COLO829 (cell line): ENCODE measurements at places on chromosomes 2 and 18.

- no peak for DNase-seq
Measured at GRCh38 chr2:31983762-31984467, 26.9 kb downstream of the MEMO1 start.

DNA sequence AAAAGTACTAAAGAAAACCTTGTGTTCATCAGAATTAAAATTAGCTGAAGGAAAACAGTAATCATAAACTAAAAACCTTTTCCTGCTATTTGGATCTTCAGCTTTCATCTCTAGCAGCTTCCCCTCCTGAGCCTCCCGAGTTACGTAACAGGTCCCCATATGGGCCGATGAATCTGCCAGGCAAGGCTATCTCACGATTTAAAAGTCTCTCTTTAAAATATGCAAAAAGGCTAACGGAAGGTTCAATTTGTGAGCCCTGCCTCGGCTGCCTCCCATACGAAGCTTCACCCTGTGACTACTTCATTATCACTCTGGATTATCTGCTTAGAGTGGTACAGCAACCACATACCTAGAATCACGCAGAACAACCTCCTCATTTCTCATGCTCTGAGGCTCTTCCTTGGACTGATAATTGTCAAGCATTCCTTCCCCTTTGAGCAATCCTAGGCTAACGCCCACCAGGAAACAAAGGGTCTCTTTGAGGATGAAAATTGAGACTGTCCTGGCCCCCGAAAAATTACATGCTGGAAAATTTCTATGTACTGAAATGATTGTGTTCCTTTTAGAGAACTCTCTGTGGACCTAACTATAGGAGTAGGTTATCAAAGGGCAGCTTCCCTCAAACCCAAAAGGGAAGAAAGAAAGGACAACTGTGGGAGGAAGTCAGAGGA lies 147.4 kb downstream of the ZEB2 start:
- peak; percentile 72 for DNase-seq

- no peak for DNase-seq
Measured at GRCh38 chr2:215505044-215505786, 69.3 kb upstream of the FN1 start.

DNA sequence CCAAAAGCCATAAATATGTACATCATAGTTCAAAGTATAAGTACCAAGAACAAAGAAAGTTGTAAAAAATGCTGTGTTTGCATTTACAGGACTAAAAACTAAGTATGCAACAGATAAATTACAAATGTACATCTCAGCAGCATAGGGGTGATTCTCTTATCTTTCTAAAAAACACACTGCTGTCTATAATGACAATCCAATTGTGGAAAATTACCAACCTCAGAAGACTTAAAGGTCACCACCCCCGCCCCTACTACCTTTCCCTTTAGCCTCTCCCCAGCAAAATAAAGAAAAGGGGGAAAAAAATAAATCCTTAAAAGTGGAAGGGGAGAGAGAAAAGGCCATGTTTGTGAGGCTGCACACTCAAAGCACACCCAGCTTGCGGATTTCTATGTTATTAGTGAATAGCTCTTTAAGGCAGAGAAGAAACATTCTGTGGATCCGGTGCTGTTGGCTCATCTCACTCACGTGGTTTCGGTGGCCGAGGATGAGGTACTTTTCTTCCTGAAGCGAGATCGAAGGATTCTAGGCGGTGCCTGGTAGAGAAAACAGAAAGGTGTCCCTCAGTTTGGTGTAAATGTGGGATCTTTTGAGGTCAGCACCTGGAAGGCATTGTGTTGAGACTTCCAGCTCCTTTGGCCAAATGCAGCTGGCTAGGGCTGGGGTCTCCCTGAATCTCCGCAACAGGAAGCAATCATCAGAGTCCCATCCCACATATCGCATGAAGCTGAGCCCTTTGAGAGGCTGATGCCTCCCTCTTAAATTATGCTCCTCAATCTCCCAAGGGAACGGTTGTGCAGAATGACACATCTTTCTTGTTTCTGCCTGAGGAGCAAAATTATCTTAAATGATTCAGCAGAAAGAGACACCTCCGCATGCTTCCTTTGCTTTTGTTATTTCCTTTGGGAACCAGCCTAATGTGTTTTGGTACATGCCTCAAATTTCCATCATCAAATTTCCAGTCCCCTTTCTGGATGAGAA lies 17.6 kb downstream of the MRPL35 start:
- peak; percentile 20 for DNase-seq

GRCh38 chr2:30465171-30465545 lies 18.1 kb downstream of the LCLAT1 start:
- DNase-seq = no peak

DNA sequence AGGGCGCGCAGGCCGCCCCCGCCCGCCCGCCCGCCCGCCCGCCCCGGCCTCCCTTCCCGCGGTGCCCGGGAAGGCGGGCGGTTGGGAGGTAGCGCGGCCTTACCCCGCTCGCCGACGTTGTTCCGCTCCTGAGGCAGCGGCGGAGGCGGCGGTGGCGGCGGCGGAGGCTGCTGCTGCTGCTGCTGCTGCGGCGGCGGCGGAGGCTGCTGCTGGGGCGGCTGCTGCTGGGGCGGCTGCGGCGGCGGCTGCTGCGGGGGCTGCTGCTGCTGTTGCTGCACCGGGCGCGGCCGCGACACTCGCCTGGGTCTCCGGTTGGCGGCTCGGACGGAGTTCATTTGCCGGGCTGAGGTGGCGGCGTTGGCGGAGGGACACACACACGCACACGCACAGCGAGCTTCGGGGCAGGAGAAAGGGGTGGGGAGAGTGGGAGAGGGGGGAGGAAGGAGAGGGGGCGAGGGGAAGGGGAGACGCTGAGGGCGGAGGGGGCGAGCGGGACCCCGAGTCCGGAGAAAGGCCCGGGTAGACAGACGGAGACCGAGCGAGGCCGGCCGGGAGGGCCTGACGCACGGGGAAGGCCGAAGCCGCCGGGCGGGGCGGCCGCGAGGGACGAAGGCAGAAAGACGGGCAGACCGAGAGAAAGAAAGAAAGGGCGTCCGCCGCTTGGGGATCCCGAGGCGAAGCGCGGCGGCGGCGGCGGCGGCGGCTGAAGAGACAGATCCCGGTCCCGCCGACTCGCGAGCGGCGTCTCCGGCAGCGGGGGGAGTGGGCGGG lies 727 bp downstream of the FBXO11 start:
- no peak for DNase-seq

GRCh38 chr2:191100216-191100615 lies 50.6 kb downstream of the STAT4 start:
- DNase-seq = no peak

GRCh38 chr2:112277596-112278220 lies 2.3 kb downstream of the ZC3H6 start:
- no peak for DNase-seq

DNA sequence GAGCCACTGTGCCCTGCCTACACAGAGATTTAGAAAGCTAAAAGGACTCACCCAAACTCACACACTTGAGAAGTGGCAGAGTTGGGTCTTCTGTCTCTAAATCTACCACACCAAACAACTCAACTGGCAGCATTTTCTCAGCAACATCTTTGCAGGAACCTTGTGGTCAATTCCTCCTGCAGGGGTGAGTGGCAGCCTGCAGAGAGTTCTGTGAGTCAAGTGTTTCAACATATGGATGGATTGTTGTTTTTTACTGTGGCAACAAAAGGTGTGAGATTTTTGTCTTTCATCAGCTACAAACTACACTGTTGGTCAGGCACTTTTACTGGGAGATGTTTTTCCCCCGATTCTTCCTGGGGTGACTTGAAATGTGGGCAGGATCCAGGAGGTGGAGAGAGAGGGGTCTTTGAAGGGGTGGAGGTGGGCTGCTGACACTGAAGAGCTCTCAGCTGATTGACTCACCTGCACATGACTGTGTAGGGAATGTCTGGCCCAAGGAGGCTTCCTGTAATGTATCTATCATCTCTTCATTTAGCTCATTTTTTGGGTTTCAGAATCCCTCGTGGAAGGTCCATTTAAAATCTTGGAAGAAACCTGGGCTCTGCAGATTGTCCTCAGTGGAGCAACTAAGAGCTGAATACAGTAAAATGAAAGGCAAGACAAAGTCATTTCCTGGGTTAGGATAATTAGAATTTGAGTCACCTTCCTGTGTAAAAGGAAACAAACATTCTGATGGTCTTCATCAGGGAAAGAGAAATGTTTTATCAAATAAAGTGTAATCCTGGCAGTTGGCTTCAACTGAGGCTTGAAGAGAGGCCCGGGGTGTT lies 98.6 kb downstream of the MSH2 start:
- no peak for DNase-seq

- no peak for DNase-seq
Measured at GRCh38 chr2:139704606-139705005, 924.4 kb upstream of the NXPH2 start.

DNA sequence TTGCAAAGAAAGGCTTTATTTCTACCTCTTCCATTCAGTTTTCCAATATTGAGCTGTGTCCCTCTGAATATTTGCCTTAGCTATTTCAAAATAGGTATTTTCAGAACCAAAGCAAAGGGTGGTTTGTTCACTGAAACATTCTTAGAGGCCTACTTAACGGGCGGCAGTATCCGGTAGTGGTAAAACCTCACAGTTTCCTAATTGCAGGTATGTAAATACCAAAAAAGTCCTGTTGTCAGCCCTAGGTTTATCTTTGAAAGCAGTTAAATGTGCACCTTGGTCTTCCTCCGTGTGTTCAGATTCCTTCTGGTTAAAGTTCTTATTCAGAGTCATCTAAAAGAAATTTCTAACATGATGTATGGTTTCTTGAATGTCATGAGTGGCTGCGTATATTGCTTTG lies 38.9 kb downstream of the CCNT2 start:
- no peak for DNase-seq

DNA sequence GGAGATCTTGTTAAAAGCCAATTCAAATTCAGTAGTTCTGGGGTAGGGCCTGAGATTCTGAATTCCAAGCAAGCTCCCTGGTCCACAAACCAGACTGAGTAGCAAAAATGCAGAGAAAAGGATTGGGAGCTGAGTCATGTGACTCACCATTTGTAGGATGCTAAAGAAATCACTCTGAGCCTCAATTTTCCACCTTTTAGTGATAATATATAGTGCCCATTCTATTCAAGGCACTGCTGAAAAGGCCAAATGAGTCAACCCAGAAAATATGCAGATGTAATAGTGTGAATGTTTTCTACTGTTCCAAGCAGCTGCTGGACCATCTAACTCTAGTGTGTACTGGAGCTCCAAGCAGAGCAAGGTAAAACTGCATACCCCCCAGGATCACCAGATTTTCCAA lies 47.2 kb downstream of the SLC14A2 start:
- no peak for DNase-seq

GRCh38 chr2:189024901-189025618 lies 50.9 kb downstream of the COL3A1 start:
- DNase-seq = no peak

GRCh38 chr2:68853035-68853434 lies 18.2 kb downstream of the BMP10 start:
- DNase-seq = no peak

DNA sequence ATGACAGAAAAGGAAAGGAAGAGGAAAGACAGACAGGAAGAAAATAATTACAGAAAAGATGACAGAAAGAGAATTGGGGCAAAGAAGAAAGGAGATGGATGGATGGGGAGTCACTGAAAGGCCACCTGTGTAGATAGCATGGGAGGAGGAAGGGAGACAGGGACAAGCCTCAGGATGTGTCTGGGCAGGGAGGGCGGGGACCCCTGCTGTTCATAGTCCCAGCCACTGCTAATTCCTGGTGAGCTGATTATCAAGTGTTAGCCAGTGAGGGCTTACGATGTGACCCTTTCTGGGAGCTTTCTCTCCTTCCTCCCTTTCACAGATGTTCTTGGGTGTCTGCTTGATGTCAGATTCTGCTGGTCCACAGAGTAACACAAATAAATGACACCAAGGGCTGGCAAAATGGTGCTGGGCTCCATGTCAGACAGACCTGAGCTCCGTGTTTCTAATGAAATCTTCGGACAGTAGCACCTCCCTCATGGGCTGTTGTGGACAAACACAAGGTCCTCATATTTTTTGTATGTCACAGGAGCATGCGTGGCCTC lies 13.6 kb downstream of the FHOD3 start:
- DNase-seq = no peak

DNA sequence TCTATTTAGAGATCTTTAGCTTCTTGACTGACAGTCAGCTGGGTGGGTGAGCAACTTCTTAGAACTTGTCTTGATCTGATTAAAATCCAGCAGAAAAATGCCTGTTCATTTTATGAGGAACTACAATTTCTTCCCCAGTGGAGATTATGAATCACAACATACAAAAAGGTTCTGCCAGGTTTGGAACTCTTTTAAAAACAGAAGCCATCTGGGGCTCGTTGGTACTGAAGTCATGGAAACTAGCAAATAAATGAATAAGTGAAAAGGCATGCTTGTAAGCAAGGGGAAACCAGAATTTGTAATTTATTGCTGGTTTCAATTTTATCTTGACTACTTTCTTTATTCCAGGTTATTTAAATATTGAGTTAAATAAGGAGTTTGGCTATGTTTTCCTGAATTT lies 767.4 kb downstream of the MBD2 start:
- DNase-seq = no peak

DNA sequence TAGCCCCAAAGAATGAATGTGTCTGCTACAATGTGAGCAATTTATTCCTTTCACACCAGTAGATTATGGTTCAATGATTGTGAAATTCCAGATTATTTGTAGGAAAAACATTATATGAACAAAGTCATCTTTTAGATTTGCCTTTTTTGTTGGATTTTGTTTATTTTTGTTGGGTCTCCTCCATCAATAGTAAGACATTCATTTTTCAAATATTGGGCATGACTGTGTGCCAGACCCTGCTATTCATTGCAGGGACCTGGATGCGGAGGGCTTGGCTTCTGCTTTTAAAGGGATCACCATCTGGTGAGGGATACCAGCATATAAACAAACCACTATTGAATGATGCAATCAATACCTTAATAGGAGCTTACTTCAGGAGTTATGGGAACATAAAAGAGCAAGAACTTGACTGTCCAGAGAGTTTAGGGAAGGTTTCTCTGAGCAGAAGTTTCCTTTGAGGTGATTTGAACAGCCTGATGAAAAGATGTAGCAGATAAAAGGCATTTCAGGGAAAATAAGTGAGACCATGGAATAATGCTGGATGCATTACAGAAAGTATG lies 486.7 kb downstream of the EPHA4 start:
- no peak for DNase-seq

DNA sequence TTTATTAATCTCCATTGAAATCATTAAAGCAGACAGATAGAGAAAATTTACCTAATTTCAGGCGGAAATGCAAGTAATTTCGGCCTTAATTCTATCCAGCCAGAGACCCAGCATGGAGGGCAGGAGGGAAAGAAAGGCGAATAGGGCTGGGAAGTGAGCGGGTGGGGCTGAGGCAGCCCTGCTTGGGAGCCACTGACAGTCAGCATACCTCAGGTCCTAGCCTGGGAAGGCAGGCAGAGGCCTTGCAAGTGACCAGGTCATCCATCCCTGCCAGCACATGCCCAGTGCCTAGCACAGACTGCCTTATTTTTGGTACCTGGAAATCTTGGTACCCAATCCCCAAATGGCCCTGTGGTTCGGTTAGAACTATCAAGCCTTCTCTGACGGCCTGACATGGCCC lies 1.5 kb downstream of the GDF7 start:
- DNase-seq = no peak

GRCh38 chr2:50402654-50402960 lies 629.3 kb downstream of the NRXN1 start:
- no peak for DNase-seq

GRCh38 chr18:46400449-46400848 lies 256.6 kb downstream of the LOXHD1 start:
- DNase-seq = no peak

GRCh38 chr2:74688881-74689280 lies 34.8 kb downstream of the SEMA4F start:
- DNase-seq = peak; percentile 35

- DNase-seq = no peak
Measured at GRCh38 chr18:62852851-62853250, 137.5 kb downstream of the PHLPP1 start.
